ENCODE measurements at places on chromosomes 3 and 15. TPM values are rescaled to one million over a fixed set of nuclear protein-coding genes. Genes with fewer than 3 reads are reported as not detected.

Gene ADCY5
- total RNA-seq, result 1.7 TPM

Gene C15orf62
- total RNA-seq, result 0.27 TPM

Gene CD86
- not detected for total RNA-seq

Gene CAMKV
- total RNA-seq, result 0.23 TPM

Gene GOLGA6L7
- total RNA-seq, result not detected

Gene ZNF774
- total RNA-seq, result 0.76 TPM

Gene MKRN3
- 14.5 TPM for total RNA-seq

Gene RGMA
- total RNA-seq, result not detected

Gene LMOD3
- not detected for total RNA-seq

Gene FSTL1
- 144 TPM for total RNA-seq

Gene APOD
- not detected for total RNA-seq

Data from HT1080 (cell line).